Tibial nerve (tissue), 4 donors: ENCODE measurements at places on chromosomes 1 and 21. TPM values are rescaled to one million over a fixed set of nuclear protein-coding genes. Genes with fewer than 3 reads are reported as not detected.

The RGSL1 gene
- not detected for total RNA-seq

DNA sequence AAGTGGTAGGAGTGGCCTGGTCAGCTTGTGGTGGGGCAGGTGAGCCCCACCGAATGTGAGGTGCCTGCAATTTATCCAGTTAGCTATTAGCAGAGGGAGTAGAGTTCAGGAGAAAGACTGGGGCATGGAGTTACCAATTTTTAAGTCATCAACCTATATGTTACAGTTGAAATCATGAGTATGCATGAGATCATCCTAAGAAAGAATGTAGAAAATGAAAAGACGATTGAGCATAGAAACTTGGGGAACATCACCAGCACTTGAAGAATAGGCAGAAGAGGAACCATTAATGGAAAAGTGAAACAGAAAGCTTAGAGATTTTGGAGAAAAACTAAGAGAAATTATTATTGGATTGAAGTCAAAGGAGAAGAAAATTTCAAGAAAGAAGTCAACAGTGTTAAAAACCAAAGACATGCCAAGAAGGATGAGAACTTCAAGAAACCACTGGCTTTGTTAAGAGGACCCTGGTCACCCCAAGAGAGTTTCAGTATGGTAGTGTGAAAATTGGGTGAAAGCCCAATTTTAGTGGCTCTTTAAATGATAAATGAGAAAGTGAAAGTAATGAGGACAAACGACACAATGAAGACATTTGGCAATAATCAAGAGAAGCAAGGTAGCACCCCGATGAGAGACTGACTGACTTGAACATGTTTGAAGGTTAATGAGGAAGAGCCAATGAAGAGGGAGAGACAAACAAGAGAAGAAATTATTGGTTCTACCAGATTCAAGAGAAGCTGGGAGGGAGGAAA, 36.7 kb downstream of the DNASE2B start:
- no peaks in the 10 kb centered on the region for H3K36me3 ChIP-seq
- H3K4me1 ChIP-seq: no peaks in the 10 kb centered on the region
- H3K27ac ChIP-seq: peak overlapping the region; percentile 14

DNA sequence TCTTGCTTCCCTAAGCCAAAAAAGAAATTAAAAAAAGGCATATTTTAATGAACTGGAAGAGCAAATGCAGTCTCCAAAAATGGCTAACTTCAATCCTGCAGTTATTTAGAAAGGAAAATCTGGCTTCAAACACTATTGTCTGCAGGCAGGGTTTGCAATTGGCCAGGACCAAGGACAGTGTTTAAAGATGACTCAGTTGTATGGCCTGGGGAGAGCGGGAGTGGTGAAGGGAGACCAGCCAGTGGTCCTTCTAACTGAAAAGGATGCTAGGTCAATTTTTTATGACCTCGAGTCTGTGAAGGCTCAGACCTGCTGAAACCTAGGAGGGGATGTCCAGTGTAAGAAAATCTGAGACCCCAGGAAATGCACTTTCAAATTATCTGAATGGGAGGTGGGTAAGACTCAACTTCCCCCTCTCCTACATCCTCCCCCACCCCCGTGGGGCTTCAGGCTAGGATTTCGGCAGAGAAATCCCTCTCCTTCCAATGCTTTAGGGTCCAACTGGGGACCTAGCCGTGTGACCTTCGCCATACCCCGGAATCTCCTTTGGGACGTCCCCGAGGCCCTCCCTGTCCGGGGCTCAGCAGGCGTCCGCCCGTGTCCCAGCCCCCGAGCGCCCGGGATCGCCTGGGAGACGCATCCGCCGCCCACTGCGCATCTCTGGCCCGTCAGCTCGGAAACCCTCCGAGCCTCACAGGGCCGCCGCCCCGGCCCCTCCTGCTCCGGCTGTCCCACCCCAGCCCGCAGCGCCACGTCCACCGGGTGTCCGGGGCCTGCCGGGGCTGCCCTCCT, 602 bp upstream of the RIMKLA start:
- peaks cover 13% of the 10 kb centered on the region for H3K4me1 ChIP-seq
- no peaks in the 10 kb centered on the region for H3K36me3 ChIP-seq
- no peaks in the 10 kb centered on the region for H3K27me3 ChIP-seq
- no peak for DNase-seq

GRCh38 chr1:14912839-14913481, 240.6 kb upstream of the TMEM51 start:
- no peaks in the 10 kb centered on the region for H3K36me3 ChIP-seq
- DNase-seq: no peak
- no peaks in the 10 kb centered on the region for H3K27me3 ChIP-seq
- no peak overlapping the region for H3K4me3 ChIP-seq
- no peaks in the 10 kb centered on the region for H3K4me1 ChIP-seq
- no peak overlapping the region for H3K27ac ChIP-seq

The MAGI3 gene
- total RNA-seq: 21.3 TPM

The VHLL gene
- not detected for total RNA-seq

DNA sequence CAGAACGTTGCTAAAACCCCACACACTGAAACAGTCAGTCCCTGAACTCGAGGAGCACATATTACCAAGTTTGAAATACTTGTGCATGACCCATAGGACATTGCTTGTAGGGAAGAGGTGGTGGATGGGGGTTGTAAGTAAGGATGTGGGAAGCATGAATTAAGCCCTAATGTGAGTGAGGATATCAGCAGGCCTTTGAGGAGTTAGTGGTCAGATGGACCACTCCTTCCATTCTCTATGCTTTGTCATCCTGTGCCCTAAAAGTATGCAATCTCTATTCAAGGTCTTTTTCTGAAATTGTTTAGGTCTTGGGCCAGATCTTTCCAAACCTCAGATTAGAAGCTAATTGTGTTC, 70.9 kb upstream of the SAMSN1 start:
- DNase-seq: no peak
- no peak overlapping the region for H3K27ac ChIP-seq
- H3K4me1 ChIP-seq: no peaks in the 10 kb centered on the region
- no peaks in the 10 kb centered on the region for H3K36me3 ChIP-seq

- peaks cover 18% of the 10 kb centered on the region for H3K4me1 ChIP-seq
- H3K36me3 ChIP-seq: no peaks in the 10 kb centered on the region
- no peak overlapping the region for H3K4me3 ChIP-seq
- no peak for DNase-seq
Observed at GRCh38 chr1:183834568-183834967, 29.6 kb downstream of the RGL1 start.

- no peak for DNase-seq
- H3K27ac ChIP-seq: peak overlapping the region; percentile 92
- H3K4me1 ChIP-seq: peaks cover 95% of the 10 kb centered on the region
- H3K36me3 ChIP-seq: no peaks in the 10 kb centered on the region
- H3K27me3 ChIP-seq: no peaks in the 10 kb centered on the region
Observed at GRCh38 chr1:230144758-230145504, 77.9 kb downstream of the GALNT2 start.

DNA sequence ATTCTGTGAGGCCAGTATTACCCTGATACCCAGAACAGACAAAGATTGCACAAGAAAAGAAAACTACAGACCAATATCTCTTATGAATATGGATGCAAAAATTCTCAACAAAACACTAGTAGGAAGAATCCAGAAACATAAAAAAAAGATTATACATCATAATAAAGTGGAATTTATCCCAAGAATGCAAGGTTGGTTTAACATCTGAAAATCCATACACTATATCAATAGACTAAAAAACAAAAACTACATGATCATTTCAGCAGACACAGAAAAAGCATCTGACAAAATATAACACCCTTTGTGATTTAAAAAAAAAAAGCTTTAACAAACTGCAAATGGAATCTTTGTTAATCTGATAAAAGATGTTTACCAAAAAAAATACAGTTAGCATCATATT, 12.2 kb upstream of the MPL start:
- DNase-seq: no peak
- no peaks in the 10 kb centered on the region for H3K27me3 ChIP-seq
- H3K4me3 ChIP-seq: no peak overlapping the region
- no peak overlapping the region for H3K27ac ChIP-seq

The HUNK gene
- not detected for total RNA-seq

The AJAP1 gene
- under 0.01 TPM for total RNA-seq

- peak overlapping the region; percentile 83 for H3K4me3 ChIP-seq
- no peaks in the 10 kb centered on the region for H3K36me3 ChIP-seq
- no peak for DNase-seq
- no peaks in the 10 kb centered on the region for H3K4me1 ChIP-seq
- H3K27me3 ChIP-seq: no peaks in the 10 kb centered on the region
Observed at GRCh38 chr1:235503403-235504121, 690 bp downstream of the B3GALNT2 start.

The PLA2G2C gene
- total RNA-seq: not detected

GRCh38 chr1:147062956-147063355, 109.3 kb downstream of the PRKAB2 start:
- no peak for DNase-seq
- H3K36me3 ChIP-seq: no peaks in the 10 kb centered on the region
- no peaks in the 10 kb centered on the region for H3K27me3 ChIP-seq
- H3K4me3 ChIP-seq: no peak overlapping the region
- no peak overlapping the region for H3K27ac ChIP-seq
- no peaks in the 10 kb centered on the region for H3K4me1 ChIP-seq

DNA sequence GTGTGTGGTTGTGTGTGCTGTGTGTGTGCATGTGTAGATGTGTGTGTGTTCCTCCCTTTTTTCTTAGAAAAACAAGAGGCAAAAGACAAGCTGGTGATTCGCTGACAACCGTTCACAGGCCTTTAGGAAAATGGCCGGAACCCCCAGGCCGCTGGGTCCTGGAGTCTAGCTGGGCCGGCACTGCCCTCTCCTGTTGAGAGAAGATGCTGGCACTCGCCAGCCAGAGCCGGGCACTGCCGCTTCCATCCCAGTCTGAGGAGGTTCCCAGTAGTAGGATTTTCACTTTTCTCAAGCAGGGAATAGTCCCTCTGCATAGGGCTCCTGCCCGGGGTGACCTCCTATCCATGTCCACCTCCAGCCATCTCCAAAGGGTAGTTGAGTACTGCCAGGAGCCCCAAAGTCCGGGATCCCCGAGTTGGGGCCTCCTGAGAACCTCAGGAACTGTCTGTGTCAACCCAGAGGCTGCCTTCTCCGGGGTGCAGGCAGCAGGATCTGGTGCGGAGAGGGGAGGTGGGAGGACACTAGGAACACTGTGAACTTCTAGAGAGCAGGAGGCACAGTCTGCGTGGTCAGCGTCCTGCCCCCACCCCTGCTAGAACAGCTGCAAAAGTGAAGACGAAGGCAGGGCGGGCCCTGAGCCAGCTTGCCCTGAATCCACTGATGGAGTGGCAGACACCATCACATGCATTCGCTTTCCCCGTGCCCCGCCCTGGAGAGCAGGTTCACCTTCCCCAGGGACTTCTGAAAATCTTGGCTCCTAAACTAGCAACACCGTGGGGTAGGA, 44.1 kb upstream of the ARHGEF16 start:
- peak; percentile 47 for DNase-seq
- peaks cover 40% of the 10 kb centered on the region for H3K36me3 ChIP-seq
- H3K4me3 ChIP-seq: no peak overlapping the region
- no peaks in the 10 kb centered on the region for H3K4me1 ChIP-seq

DNA sequence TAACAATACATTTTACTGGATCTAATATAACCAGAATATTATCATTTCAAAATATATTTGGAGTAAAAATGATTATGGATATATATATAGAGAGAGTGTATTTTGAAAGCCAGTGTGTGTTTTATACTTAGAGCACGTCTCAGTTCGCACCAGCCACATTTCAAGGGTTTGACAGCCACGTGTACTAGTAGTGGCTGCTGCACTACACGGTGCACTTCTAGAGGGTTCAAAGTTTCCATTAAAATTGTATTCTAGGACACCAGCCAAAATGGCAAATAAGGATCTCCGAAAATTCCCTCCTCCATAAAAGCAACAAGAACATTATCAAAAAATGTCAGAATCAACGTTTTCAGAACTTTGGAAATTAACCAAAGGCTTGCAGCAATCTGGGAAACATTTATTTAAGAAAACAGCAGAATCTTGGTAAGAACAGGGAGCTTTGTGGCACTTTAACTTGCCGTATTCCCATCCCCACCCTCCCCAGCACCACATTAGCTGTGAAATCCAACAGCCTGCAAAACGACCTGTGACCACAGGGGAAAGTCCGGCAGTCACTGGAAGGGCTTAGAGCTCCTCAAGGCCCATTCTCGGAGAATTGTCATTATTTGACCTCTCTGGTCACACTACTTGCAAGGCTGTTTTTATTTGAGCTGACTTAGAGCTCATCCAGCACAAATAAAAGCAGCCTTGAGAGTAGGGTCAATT, 33.5 kb upstream of the MRPS6 start:
- no peaks in the 10 kb centered on the region for H3K27me3 ChIP-seq
- no peak for DNase-seq
- peak overlapping the region; percentile 53 for H3K27ac ChIP-seq
- H3K36me3 ChIP-seq: no peaks in the 10 kb centered on the region
- no peak overlapping the region for H3K4me3 ChIP-seq

- peak overlapping the region; percentile 83 for H3K4me3 ChIP-seq
- H3K27me3 ChIP-seq: no peaks in the 10 kb centered on the region
- H3K36me3 ChIP-seq: no peaks in the 10 kb centered on the region
- peak; percentile 56 for DNase-seq
Observed at GRCh38 chr1:153533689-153534201, 2.0 kb downstream of the S100A6 start.

DNA sequence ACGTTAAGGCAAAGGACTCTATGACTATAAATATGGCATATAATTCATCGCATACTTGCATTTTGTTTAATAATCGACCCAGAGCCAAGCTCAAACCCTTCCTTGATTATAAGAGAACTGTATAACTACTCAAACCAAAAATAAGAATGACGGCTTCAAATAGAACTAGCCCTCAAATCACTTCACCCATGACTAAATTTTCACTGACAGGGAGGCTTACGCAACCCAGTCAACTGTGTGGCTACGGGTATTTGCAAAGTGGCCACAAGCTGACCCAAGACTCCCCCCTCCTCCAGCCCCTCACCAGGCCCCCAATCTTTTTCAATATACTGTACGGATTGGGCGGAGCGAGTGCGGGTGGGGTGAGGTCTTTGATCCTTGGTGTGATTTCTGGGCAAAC, 268.3 kb downstream of the ASTN1 start:
- DNase-seq: no peak
- H3K36me3 ChIP-seq: no peaks in the 10 kb centered on the region
- no peak overlapping the region for H3K27ac ChIP-seq
- peaks cover 18% of the 10 kb centered on the region for H3K27me3 ChIP-seq
- no peaks in the 10 kb centered on the region for H3K4me1 ChIP-seq

The PLEKHN1 gene
- 2.4 TPM for total RNA-seq

- H3K36me3 ChIP-seq: no peaks in the 10 kb centered on the region
- H3K4me3 ChIP-seq: no peak overlapping the region
- H3K27ac ChIP-seq: peak overlapping the region; percentile 33
- H3K27me3 ChIP-seq: no peaks in the 10 kb centered on the region
- DNase-seq: no peak
Observed at GRCh38 chr1:71967670-71968069, 314.7 kb downstream of the NEGR1 start.

DNA sequence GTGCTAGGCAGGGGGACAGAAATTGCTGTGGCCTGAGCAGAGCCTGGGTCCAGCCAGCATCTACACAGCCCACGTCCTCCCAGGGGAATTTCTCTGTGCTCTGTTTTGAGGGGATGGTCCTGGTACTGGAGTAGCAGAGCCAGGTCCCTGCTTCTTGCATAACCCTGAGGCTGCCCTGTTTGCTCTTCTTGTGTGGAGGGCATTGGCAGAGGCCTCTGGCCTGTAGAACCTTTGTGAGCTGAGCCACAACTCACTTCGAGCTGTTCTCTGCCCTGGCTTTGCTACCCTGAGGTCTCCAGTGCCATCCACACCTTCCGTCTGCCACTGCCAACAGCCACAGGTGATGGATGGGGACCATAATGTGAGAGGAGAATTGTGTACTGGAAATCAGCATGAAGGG, 101.9 kb downstream of the KCNJ15 start:
- no peaks in the 10 kb centered on the region for H3K4me1 ChIP-seq
- DNase-seq: no peak
- H3K4me3 ChIP-seq: no peak overlapping the region
- H3K27ac ChIP-seq: no peak overlapping the region

GRCh38 chr1:1540090-1540817, at the start of gene TMEM240:
Gene TMEM240, minus strand, starts transcription at chr1:1540624. Its CDS starts 278 bp downstream, at chr1:1540346.
- H3K4me1 ChIP-seq: peaks cover 22% of the 10 kb centered on the region
- no peaks in the 10 kb centered on the region for H3K36me3 ChIP-seq
- H3K27me3 ChIP-seq: no peaks in the 10 kb centered on the region
- H3K27ac ChIP-seq: peak within 1 kb of the TSS; percentile 88
- peak; percentile 63 for DNase-seq

The ABCA4 gene
- total RNA-seq: 0.21 TPM
